ENCODE measurements at places on chromosomes 16 and 17.

DNA sequence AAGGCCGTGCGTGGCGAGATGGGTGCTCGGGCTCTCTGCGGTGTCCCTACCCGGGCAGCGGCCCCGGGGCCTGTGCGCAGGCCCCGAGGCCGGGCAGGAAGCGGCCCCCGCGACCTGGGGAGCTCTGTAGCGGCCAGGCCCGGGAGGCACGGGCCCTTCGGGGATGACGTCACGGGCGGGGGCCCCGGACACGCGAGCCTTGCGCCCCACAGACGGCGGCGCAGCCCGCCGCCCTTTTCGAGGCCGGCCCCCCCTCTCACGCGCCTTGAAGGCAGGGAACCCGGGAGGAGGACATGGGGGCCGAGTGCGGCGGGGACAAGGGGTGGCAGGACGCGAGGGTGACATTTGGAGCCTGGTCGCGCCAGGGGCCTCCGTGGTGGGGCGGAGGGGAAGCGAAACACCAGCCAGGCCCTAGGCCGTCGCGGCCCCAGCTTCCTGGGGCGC, 1.1 kb downstream of the RAI1 start:
- DNase-seq = no peak

- DNase-seq = no peak
Measured at GRCh38 chr17:6327007-6327406, 107.9 kb downstream of the AIPL1 start.

DNA sequence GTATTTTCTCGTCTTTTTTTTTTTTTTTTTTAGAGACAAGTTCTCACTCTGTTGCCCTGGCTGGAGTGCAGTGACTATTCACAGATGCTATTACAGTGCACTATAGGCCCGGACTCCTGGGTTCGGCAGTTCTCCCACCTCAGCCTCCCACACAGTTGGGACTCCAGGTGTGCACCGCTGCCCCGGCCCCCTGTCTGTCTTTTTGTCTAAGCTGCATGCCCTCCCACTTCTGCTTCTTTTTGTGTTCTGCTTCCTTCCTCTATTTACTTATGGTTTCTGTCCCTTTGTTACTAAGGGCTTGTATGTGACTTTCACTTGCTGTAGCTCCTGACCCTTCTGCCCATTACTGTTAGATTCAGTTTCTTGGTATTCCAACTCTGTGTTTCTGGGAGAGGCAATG, 20.5 kb downstream of the SLC7A6 start:
- no peak for DNase-seq

GRCh38 chr17:41029633-41030245, at the start of gene KRTAP1-4:
Gene KRTAP1-4 (minus strand): TSS chr17:41030195. CDS start chr17:41030078, 117 bp downstream.
- DNase-seq = no peak

- DNase-seq = no peak
Measured at GRCh38 chr17:6072157-6072556, 2.0 kb downstream of the WSCD1 start.

DNA sequence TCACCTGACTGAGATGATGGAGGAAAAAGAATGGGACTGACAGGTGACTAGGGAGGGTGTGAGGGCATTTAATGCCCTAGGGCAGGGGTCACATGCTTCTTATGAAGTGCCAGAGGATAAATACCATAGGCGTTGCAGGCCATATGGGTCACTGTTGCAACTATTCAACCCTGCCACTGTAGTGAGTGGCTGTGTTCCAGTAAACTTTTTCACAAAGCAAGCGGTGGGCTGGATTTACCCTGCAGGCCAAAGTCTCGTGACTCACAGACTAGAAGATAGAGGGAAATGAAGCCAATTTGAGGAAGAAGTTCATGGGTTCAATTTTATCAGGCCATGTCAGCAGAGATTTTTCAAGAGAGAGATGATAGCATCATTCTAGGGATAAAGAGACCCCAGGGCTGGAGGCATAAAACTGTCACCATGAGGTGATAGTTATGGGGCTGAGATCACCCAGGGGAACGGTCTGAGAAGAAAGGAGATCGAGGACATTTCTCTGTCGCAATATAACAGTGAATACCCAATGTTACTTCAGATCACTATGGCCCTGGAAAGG, 8.6 kb downstream of the ARHGAP17 start:
- no peak for DNase-seq

Measured in vagina (tissue), 2 donors.